ENCODE measurements at places on chromosomes 3 and 15.

- no peak for DNase-seq
Measured at GRCh38 chr15:51126842-51127241, 32.1 kb upstream of the TNFAIP8L3 start.

GRCh38 chr3:126056088-126056487 is 27.8 kb downstream of the SLC41A3 start:
- no peak for DNase-seq

DNA sequence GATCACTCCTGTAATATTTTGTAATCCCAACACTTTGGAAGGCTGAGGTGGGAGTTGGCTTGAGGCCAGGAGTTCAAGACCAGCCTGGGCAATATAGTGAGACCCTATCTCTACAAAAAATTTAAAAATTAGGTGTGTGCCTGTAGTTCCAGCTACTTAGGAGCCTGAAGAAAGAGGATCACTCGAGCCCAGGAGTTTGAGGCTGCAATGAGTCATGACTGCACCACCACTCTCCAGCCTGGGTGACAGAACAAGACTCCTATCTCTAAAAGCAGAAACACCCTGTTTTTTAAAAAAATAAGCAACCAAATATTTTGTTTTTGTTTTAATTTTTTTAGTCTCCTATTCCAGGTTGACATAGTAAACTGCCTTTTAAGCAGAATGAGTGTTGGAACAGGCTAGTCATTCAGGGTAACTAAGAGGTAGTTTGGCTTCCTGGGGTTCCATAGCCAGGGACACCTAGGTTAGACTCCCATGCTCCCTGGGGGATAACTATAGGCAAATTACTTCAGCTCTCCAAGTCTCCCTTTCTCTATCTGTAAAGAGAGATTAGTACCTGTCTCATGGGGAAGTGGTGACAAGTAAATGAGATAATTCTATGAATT is 114.6 kb upstream of the C15orf61 start:
- DNase-seq: peak; percentile 15

DNA sequence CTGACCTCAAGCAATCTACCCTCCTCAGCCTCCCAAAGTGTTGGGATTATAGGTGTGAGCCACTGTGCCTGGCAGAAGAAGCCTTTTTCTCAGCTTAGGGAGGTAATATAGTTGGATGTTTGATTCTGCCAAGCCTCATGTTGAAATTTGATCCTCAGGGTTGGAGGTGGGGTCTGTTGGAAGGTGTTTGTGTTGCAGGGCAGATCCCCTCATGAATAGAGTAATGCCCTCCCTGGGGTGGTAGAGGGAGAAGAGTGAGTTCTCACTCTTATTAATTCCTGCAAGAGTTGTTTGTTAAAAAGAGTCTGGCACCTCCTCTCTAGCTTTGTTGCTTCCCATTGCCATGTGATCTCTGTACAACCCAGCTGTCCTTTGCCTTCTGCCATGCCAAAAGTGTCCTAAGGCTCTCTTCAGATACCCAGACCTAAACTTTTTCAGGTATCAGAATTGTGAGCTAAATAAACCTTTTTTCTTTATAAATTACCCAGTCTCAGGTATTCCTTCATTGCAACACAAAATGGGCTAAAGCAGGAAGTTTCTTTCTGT is 16.4 kb downstream of the NECTIN3 start:
- no peak for DNase-seq

Data from EH (cell line).